ENCODE measurements at places on chromosomes 4 and X.

DNA sequence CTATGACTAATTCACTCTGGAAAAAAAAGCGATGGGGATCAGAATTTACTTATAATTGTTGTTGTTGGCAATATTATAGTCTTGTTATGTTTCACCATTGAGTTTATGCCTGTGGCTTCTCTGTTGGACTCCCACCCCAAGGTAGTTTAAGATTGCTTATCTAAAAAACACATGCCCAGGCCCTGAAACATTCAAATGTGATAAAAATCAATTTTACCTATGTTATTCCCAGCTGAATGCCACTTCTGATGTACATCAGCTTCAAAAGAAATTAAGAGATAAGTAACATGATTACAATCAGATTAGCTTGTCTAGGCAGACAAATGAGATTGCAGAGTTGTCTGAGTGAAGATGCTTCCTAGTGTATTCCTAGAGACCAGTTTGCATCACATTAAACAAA lies 484.7 kb downstream of the PCDH7 start:
- no peak for DNase-seq

GRCh38 chrX:12896935-12897334 lies 9.5 kb upstream of the TLR8 start:
- no peak for DNase-seq

DNA sequence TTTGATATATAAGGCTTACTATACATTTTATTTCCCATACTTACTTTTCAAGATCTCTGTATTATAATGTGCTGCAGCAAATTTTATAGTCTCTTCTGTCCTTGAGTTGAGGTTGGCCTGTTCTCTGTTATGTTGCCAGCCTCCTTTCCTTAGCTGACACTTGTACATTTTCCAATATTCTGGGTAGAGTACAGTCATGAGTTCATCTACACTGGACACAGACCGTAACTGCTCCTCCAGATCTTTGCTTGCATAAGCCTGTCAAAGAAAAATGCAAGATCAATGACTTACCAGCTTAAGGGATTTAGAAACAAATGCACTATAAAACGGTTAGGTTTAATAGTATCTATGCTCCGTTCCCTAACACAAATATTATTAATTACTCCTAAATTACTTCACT lies 63.2 kb downstream of the VEGFC start:
- no peak for DNase-seq

DNA sequence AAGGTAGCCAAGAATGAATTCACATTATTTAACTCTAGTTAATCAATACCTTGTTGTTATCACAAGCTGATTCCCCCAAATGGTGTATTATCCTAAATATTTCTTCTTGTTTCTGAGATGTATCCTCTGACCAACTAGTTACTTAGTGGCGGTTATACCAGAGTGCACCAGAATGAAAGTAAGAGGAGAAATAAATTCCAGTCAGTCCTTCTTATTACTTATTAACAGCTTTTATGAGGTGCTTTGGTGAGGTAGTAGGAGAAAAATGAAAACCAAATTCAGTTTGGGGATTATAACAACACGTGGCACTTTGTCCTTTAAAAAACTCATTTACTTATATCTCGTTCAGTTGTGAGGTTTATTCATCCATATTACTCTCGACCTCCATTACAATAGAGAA lies 101.9 kb downstream of the AMMECR1 start:
- no peak for DNase-seq

DNA sequence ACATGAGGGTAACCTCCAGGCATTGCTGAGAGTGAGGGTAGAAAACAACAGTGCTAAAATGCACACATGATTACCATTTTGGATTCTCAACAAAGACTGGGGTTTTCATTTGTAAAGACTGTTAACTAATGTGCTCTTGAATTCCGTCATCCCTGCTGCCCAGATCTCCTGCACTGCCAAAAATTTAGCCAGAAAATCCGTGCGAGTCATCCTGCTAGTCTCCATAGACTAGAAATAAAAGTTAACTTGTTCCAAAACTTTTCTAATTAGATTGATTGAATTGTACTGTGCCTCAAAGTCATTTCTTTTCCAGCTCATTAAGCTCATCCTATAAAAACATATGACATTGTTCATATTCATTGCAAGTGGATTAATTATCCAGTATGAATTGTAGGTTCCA lies 99.8 kb downstream of the ARSF start:
- DNase-seq, result no peak

Data from NCI-H1417 treated with DMSO at 0.1 percent for 48 hours (cell line).